ENCODE measurements at places on chromosomes 6 and 20. TPM values are rescaled to one million over a fixed set of nuclear protein-coding genes. Genes with fewer than 3 reads are reported as not detected.

- H3K4me1 ChIP-seq, result peaks cover 16% of the 10 kb centered on the region
- no peaks in the 10 kb centered on the region for H3K36me3 ChIP-seq
Measured at GRCh38 chr6:113857556-113858479, 673 bp downstream of the MARCKS start.

Gene TFEB
- 13.4 TPM for total RNA-seq

Gene PHACTR1
- total RNA-seq, result not detected

GRCh38 chr6:19279273-19279684 is 557.9 kb upstream of the ID4 start:
- no peak overlapping the region for H3K4me3 ChIP-seq
- no peaks in the 10 kb centered on the region for H3K27me3 ChIP-seq
- no peaks in the 10 kb centered on the region for H3K4me1 ChIP-seq
- no peak overlapping the region for H3K27ac ChIP-seq

Gene PRL
- not detected for total RNA-seq

- H3K27me3 ChIP-seq, result no peaks in the 10 kb centered on the region
- H3K27ac ChIP-seq, result no peak overlapping the region
- no peak for DNase-seq
- H3K36me3 ChIP-seq, result no peaks in the 10 kb centered on the region
Measured at GRCh38 chr6:148042536-148042935, 300.1 kb upstream of the SASH1 start.

Gene PHACTR3
- total RNA-seq, result not detected

Gene NMBR
- not detected for total RNA-seq

GRCh38 chr6:124661097-124661661 is 301.1 kb upstream of the RNF217 start:
- no peak for DNase-seq
- no peaks in the 10 kb centered on the region for H3K4me1 ChIP-seq
- no peak overlapping the region for H3K27ac ChIP-seq

DNA sequence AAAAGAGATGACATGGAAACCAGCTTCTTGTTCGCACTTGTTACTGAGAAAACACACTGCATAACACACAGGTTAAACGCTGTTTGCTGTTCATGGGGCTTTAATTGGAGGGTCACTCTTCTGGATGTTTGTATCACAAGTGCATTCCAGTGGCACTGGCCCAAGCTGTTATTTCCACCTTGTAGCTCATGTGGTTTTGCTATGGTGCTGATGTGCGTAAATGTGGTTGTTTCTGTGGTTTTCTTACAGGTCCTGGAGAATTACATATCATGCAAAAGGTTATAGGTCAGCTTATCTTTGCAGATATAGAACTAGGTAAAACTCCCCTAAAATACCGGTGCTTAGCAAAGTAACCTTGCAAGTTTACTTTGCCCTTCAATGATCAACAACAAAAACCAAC is 89.3 kb upstream of the AHI1 start:
- H3K4me1 ChIP-seq, result peaks cover 18% of the 10 kb centered on the region
- no peak overlapping the region for H3K4me3 ChIP-seq
- H3K27me3 ChIP-seq, result no peaks in the 10 kb centered on the region

GRCh38 chr20:18662279-18663040 is 74.6 kb downstream of the DTD1 start:
- H3K36me3 ChIP-seq, result no peaks in the 10 kb centered on the region
- H3K4me1 ChIP-seq, result peaks cover 5% of the 10 kb centered on the region
- H3K27me3 ChIP-seq, result no peaks in the 10 kb centered on the region
- no peak overlapping the region for H3K27ac ChIP-seq

GRCh38 chr6:125637207-125637606 is 112.2 kb upstream of the HEY2 start:
- DNase-seq, result no peak
- no peak overlapping the region for H3K27ac ChIP-seq
- H3K36me3 ChIP-seq, result no peaks in the 10 kb centered on the region
- H3K4me1 ChIP-seq, result no peaks in the 10 kb centered on the region

Gene SYCP2
- total RNA-seq, result 3.1 TPM

Gene SNAP25
- total RNA-seq, result 0.67 TPM

Gene HACE1
- total RNA-seq, result 17.6 TPM

Gene TP53TG5
- 0.24 TPM for total RNA-seq

DNA sequence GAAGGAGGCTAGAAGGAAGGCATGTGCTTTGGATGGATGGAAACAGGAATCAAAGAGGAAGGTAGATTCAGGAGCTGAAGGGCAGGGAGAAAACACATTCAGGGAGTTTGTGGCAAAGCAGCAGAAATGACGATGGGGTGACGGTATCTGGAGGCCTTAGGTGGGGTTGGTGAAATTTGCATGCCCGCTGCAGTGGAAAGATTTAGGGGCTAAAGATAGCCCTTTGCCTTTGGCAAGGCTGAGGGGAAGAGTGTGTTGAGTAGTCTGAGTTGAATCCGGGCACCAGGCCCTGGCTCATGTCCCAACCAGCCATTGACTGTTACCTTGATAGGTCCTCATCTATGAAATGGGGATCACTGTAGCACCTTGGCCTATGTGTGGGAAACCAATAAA is 1.3 kb downstream of the GZF1 start:
- H3K27ac ChIP-seq, result no peak overlapping the region
- H3K4me1 ChIP-seq, result peaks cover 56% of the 10 kb centered on the region
- H3K27me3 ChIP-seq, result peaks cover 2% of the 10 kb centered on the region
- DNase-seq, result no peak
- peaks cover 20% of the 10 kb centered on the region for H3K36me3 ChIP-seq

DNA sequence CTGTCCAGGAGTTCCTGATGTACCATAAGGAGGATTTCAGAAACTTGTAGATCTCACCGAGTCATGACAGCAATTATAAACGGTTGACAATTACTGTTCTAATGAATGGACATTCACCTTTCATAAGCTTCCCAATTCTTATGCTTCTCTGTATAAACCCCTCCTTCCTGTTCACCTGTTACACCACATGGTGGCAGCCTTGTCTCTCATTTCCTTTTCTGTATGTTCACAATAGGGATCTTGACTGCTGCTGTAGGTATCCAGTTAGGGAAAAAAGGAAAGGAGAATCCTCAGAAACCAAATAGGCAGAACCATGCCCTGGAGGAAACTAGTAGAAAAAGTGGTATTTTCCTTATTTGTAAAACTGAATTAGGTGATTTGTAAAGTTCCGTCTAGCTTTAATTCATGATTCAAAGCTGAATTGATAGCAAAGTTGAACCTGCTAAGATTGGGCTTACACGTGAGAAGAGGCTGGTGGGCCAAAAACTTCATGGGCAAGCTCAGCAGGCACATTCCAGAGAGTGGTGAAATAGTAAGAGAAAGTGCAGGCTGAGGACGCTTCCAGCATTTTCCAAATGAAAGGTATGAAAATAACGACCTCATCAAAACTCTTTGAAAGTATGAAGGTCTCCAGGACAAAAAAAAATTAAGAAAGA is 29.0 kb upstream of the TBPL1 start:
- no peak overlapping the region for H3K27ac ChIP-seq
- H3K4me1 ChIP-seq, result no peaks in the 10 kb centered on the region
- peak; percentile 60 for DNase-seq
- H3K36me3 ChIP-seq, result no peaks in the 10 kb centered on the region
- no peak overlapping the region for H3K4me3 ChIP-seq

DNA sequence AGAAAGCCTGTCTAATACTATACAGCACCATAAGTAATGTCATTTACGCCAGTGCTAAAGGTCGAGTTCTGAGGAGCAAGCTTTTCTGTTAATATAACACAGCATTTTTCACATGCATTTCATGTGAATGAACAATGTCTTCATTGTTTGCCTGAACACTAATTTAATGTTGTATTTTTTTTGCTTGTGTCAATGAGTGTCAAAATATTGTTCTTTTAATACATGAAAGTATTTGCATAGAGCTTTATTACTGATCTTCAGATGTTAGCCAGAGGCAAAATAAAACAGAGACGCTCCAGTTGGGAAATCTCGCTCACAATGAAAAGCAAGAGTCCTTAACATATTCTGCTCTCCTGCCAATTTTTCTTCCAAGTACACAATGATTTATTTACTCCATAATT is 151.8 kb downstream of the FOXC1 start:
- peaks cover 5% of the 10 kb centered on the region for H3K36me3 ChIP-seq
- H3K4me3 ChIP-seq, result no peak overlapping the region
- H3K27ac ChIP-seq, result no peak overlapping the region
- DNase-seq, result no peak
- no peaks in the 10 kb centered on the region for H3K27me3 ChIP-seq

DNA sequence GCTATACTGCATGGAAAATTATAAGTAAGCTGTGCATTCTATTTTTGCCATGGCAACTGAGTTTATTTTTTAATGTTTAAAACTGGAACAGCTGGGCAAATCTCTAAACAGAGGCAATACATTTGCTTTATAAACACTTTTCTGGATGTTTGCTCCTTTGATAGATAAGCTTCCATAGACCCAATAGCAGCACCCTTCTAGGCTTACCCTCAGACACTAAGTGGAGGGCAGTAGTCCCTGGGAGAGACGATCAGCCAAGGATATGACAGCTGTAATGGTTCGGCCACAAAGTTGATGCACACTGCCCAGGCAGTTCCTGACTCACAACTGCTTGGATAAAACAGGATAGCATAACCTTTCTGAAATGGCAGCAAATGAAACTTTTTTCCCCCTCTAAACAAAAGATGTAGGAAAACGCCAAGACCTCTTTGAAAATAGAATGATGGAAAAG is 8.5 kb upstream of the MRPS10 start:
- peaks cover 18% of the 10 kb centered on the region for H3K4me1 ChIP-seq
- H3K4me3 ChIP-seq, result no peak overlapping the region
- H3K27ac ChIP-seq, result no peak overlapping the region
- no peaks in the 10 kb centered on the region for H3K27me3 ChIP-seq
- no peak for DNase-seq

DNA sequence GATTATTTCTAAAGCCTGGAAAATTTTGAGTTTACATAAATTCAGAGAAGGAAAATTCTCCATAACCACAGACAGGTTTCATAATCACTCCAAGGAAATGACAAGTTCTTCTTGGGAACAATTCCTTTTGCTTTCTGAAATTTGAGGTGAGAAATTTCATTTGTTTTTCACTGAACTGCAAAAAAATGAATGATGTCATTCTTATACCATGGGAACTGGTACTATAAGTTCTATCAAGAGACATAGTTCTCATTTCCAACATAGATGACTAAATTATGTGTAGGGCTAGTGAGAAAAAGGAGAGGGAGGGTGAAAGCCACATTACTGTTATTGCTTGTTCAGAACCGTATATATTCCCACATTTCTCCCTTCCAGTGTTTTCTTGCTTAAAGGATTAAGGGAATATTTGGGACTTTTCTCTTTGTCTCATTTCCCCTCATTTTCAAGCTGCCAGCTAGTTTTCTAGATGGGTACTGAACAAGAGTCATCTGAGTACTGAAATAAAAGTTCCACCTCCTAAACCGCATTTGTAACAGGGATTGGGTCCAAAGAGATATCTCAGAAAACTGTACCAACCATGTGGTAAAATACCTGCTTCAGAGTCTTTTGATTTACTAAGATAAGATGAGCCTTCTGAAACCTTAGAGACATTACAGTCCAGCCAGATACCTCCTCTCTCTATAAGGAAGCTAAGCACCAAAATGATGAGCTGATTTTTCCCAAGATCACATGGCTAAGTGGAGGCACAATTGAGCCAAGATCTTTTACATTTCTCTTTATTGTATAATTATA is 144.3 kb upstream of the PRDM1 start:
- H3K36me3 ChIP-seq, result no peaks in the 10 kb centered on the region
- no peak for DNase-seq
- peaks cover 2% of the 10 kb centered on the region for H3K27me3 ChIP-seq
- H3K4me3 ChIP-seq, result no peak overlapping the region
- H3K4me1 ChIP-seq, result peaks cover 15% of the 10 kb centered on the region

Gene MCM3
- 231 TPM for total RNA-seq

- H3K27me3 ChIP-seq, result no peaks in the 10 kb centered on the region
- no peak for DNase-seq
- H3K36me3 ChIP-seq, result no peaks in the 10 kb centered on the region
- no peak overlapping the region for H3K4me3 ChIP-seq
- no peak overlapping the region for H3K27ac ChIP-seq
Measured at GRCh38 chr20:11311659-11312224, 606.0 kb upstream of the BTBD3 start.

GRCh38 chr6:5814116-5814515 is 192.6 kb downstream of the NRN1 start:
- DNase-seq, result no peak
- H3K4me3 ChIP-seq, result no peak overlapping the region
- H3K36me3 ChIP-seq, result no peaks in the 10 kb centered on the region
- H3K4me1 ChIP-seq, result peaks cover 24% of the 10 kb centered on the region
- H3K27me3 ChIP-seq, result no peaks in the 10 kb centered on the region
- H3K27ac ChIP-seq, result no peak overlapping the region

GRCh38 chr6:41589223-41589622 is 43.0 kb downstream of the FOXP4 start:
- DNase-seq, result no peak
- no peaks in the 10 kb centered on the region for H3K36me3 ChIP-seq
- no peaks in the 10 kb centered on the region for H3K27me3 ChIP-seq
- H3K4me1 ChIP-seq, result no peaks in the 10 kb centered on the region
- H3K4me3 ChIP-seq, result no peak overlapping the region

GRCh38 chr6:165110860-165111259 is 198.5 kb downstream of the C6orf118 start:
- H3K27ac ChIP-seq, result no peak overlapping the region
- H3K4me1 ChIP-seq, result no peaks in the 10 kb centered on the region
- no peaks in the 10 kb centered on the region for H3K27me3 ChIP-seq
- DNase-seq, result no peak

DNA sequence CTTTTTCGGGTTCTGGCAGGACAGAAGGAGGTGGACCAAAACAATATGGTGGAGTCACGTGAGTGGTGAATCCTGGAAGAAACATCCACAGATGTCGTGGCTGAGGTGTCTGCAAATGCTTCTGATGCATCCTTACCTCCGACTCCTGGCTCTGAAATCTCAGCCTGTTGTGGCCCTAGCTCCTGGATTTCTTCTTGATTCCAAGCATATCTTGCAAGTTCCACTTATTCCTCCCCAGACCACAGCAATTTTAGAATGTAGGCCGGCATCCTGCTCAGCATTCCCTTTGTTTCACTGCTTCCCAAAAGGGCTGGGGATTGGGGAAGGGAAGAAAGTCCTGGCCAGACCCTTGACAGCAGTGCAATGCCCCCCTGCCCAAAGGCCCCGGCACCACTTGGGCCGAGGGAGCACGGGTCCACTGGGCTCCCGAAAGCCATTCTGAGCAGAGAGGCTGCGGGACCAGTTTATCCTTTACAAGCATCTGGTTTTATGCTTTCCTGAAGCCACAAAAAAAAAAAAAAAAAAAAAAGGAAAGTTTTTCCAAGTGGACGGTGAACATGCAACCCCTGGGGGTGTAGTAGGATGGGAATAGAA is 200.9 kb upstream of the RNF24 start:
- peaks cover 19% of the 10 kb centered on the region for H3K27me3 ChIP-seq
- no peak overlapping the region for H3K27ac ChIP-seq
- no peaks in the 10 kb centered on the region for H3K36me3 ChIP-seq
- DNase-seq, result no peak
- no peak overlapping the region for H3K4me3 ChIP-seq
- H3K4me1 ChIP-seq, result no peaks in the 10 kb centered on the region

GRCh38 chr6:156550949-156551348 is 226.2 kb upstream of the ARID1B start:
- no peak overlapping the region for H3K4me3 ChIP-seq
- no peak overlapping the region for H3K27ac ChIP-seq
- H3K4me1 ChIP-seq, result no peaks in the 10 kb centered on the region
- no peak for DNase-seq

Measured in activated CD4-positive, alpha-beta memory T cell treated with anti-CD3 and anti-CD28 coated beads for 36 hours (primary cell).